ENCODE measurements at places on chromosomes 6 and 20.

GRCh38 chr6:143657809-143658208 lies 20.0 kb upstream of the PHACTR2 start:
- DNase-seq, result no peak

GRCh38 chr6:151765444-151765886 lies 42.0 kb upstream of the ESR1 start:
- no peak for DNase-seq

GRCh38 chr6:128311944-128312570 lies 208.3 kb downstream of the PTPRK start:
- no peak for DNase-seq

DNA sequence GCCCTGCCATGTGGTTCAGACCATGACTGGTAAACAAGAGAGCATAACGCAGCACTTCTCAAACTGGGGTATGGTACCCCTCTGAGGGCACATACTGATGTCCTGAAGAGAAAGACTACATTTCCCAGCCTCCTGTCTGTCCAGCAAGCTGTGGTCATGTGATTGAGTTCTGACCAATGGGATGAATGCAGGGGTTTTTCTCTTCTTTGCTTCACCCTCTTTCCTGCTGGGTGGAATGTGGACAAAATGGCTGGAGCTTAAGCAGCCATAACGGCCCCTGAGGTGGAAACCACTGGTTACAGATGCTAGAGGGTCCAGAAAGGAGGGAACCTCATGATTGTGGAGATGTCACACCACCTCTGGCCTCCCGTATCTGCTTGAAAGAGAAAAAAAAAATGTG lies 19.4 kb upstream of the KCNB1 start:
- DNase-seq, result no peak

DNA sequence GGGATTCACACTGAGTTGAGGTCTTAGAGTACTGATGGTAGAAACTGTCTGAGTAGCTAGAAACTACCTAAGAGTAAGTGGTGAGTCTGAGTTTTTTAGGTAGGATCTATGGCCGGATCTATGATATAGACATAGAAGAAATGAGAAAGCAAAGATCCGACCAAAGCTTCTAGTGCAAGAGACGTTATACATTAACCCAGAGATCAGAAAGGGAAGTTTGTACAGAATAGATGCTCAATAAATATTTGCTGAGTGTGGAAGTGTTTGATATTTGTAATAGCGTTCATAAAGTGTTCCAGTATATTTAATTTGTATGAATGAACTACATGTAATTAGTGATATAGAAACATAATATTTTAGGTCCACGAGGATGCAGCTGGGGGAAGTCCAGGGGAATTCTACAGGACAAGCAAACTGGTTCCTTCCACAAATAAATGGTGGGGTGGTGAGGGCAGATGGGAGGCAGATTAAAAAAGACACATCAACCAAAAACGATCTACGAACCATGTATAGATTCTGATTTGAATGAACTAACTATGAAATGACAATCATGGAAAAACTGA lies 31.9 kb upstream of the JARID2 start:
- no peak for DNase-seq

DNA sequence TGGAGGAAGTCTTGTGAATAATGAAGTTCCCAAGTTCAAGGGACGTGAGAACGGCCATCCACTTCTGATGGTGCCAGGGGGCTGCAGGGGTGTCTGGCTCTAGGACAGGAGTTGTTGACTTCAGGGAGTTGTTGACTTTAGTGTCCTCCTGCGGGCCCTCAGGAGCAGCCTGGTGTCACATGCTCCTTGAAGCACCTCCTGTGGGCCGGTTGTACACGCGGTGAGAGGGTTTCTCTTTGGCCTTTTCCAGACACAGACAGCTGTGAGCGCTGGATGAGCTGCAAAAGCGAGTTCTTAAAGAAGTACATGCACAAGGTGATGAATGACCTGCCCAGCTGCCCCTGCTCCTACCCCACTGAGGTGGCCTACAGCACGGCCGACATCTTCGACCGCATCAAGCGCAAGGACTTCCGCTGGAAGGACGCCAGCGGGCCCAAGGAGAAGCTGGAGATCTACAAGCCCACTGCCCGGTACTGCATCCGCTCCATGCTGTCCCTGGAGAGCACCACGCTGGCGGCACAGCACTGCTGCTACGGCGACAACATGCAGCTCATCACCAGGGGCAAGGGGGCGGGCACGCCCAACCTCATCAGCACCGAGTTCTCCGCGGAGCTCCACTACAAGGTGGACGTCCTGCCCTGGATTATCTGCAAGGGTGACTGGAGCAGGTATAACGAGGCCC lies 77.8 kb downstream of the ISM1 start:
- DNase-seq, result no peak

DNA sequence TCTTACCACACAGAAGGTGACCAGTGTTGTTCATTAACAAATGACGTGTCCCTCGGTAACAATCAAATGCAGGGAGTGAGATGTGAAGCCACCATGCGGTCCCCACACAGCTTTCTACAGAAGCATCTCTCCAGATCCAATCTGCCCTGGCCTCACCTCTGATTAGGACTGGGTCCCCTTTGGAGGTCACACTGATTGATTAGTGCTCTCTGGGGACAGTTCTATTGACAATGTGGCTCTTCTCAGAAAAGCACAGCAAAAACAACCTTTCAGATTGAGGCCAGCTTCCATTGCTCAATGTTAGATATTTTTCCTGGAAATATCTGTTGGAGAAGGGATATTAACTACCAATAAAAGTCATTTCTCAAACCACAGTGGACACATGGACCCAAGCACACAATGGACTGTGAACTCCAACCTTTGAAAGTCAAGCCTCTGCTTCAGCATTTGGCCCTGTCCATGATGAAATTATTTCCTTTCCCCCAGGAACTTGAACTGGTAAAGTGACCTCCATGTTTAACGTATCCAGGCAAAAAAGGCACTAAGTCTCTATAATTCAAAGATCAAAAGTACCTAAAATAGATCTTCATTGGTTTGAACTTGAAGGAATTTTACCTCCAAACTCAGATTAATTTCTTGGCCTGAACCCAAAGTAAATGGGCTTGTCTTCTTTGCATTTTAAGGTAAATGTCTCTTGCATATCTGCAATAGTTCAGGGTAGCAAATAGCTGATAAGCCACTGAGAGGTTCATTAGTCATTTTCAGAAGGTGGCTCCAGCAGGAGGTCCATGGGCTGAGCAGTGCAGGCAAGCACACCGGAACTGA lies 118.5 kb downstream of the FOXA2 start:
- DNase-seq, result no peak

GRCh38 chr20:59772931-59773913 lies 160.2 kb downstream of the SYCP2 start:
- DNase-seq, result no peak

DNA sequence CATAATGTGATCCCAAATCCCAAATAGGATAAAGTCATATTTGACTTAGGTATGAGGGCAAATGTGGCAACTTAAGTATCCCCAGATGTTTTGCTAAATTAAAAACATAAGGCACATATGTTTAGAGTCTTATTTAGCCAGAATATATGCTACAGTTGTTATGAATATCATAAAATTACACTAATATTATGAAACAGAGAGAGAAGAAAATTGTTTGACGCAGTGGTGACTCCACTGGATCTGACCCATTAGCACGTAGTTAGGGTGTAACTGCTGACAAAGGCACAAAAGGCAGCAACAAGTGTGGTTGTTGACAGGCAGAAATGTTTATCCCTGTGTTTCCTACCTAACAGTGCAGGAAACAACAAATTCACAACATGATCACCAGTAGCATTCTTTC lies 152.4 kb upstream of the THBS2 start:
- no peak for DNase-seq

- no peak for DNase-seq
These were observed 38.9 kb downstream of the MGME1 start for GRCh38 chr20:18007534-18008292.

DNA sequence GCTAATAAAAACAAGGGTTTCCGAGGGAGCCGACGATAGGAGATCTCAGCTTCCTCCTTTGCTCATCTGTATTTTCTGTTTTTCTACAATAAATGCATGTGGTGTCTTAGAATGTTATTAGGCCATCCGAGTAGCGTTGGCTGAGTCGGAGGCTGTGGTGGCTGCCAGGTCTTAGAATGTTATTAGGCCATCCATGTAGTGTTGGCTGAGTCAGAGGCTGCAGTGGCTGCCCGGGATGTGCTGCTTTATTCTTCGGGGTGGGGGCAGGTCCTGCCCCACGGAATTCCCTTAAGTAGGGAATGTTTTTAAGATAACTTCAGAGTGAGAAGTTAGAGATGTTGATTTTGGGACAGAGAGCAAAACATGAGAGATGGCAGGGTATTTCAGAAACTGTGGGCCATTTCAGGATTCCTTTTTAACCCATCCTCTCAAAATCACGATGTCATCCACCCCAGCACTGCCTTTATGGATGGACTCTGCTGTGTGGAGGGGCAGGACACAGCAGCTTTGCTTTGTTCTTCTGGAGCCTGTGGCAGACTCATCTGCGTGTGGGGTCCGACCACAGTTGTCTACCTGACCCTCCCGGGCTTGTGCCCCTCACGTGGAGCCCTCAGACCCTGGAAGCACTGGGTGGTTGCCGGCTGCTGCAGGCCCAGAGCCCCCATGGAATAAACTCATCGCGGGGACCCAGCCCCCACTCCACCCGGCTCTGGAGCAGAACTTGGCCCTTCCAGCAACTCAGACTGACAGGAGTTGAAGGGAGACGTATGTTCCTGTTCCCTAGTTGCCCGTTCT lies 20.4 kb downstream of the OSBPL2 start:
- DNase-seq, result no peak

GRCh38 chr6:25872814-25873213 lies 1.2 kb downstream of the SLC17A3 start:
- DNase-seq, result no peak

DNA sequence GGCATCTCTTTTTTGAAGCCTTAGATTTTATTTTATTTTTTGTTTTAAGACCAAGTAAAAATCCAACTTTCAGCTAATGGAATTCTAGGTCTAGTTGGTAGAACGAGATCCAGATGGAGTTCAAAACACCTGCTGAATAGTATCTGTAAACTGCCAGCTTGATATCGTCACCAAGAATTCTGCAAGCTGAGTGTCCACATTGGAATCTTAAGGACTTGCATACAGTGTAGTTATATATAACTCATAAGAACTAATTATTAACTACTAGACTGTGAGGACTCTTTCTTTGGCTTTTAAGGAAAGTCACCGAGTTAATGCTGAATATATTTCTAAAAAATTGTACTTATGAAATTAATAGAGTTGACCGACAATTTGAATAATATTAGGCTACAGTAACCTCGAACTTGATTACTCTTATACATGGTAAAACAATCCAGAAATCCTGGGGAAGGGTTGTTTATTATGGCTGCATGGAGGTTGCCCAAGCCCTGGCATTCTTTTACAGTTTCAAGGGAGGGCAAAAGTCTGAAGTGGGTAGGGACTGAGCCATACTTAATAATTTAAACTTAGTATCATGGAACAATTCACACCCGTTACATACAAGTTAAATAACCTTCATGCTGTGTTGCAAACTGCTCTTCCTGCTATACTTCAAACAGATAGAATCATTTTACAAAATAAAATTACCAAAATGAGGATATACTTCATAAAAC lies 553.9 kb downstream of the PTPRT start:
- DNase-seq, result no peak

GRCh38 chr6:139372326-139373153 lies 1.9 kb downstream of the CITED2 start:
- DNase-seq, result no peak

- no peak for DNase-seq
These were observed 977 bp upstream of the SMAP1 start for GRCh38 chr6:70666706-70667105.

- DNase-seq, result no peak
These were observed 18.8 kb upstream of the BACH2 start for GRCh38 chr6:90315354-90315950.

- no peak for DNase-seq
These were observed 615.7 kb upstream of the ARID1B start for GRCh38 chr6:156161471-156161870.

GRCh38 chr20:6941571-6941970 lies 174.1 kb downstream of the BMP2 start:
- DNase-seq, result no peak

GRCh38 chr6:30093951-30094661 lies 18.5 kb upstream of the RNF39 start:
- DNase-seq, result no peak

DNA sequence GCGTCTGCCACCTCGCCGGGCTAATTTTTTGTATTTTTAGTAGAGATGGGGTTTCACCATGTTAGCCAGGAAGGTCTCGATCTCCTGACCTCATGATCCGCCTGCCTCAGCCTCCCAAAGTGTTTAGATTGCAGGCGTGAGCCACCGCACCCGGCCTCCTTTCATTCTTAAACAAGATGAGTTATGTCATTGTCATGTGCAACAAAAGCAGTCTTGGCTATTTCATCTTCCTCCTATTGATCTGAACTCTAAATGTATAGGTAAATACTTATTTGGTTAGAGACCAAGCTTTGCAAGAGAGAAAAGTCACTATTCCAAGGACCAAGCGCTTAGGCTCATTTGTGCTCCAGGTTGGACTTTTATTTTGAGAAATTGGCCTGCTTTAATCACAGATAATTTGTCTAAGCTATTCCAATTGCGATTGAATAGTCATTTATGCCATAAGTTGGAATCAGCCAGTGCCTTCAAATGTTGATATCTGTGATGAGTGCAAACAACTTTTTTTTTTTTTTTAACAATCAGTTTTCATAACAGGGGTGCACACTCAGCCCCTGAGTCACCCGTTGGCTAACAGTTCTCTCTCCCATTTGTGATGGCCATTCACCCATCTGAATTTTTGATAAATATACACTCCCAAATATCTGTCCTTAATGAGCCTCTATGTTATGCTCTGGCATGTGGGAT lies 167.3 kb downstream of the BCAS1 start:
- no peak for DNase-seq

DNA sequence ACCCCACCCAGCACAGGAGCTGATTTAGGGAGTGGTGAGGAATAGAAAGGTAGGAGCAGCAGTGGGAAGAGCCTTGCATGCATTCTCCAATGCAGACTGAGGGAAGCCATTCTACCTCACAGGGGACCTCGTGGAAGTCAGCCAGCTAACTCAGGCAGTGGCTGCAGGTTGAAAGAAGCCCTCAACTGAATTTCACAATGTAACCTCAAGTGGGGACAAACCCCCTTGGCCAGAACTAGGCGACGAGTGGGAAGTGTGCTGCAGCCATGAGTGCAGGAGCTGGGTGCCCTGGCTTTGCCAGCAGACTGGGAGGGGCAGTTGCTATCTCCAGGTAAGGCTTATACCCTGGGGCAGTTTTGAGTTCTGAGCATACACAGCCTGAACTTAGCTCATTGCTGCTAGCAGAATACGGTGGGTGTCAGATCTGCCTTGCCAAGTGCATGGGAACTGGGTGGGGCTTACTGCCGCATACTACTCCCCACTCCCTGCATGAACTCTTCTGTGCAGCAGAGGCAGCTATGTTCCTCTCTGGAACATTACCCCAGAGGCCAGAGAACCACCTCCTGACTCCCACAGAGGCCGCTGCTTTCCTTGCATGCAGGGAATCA lies 126.5 kb downstream of the CDK19 start:
- DNase-seq, result no peak

DNA sequence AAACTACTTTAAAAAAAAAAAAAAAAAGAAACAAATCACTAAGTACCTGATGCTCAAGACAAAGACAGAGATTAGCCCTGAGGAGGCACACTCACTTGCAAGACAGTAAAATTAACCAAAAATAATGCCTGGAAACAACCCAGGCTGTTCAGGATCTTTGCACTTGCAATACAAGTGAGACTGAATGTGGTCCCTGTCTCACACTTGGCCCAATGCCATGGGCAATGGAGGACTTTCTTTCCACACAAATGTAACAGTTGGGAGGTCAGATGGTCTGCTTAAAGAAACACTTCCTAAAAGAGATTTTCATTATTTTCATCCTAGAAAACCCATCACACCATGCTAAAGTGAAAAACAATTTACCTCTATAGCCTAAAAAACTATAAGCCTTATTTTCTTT lies 16.2 kb downstream of the STAU1 start:
- DNase-seq, result no peak
